ENCODE measurements at places on chromosomes 3 and 15.
A peak's percentile ranks its signal among the peaks of the same experiment; 100 is the strongest.

DNA sequence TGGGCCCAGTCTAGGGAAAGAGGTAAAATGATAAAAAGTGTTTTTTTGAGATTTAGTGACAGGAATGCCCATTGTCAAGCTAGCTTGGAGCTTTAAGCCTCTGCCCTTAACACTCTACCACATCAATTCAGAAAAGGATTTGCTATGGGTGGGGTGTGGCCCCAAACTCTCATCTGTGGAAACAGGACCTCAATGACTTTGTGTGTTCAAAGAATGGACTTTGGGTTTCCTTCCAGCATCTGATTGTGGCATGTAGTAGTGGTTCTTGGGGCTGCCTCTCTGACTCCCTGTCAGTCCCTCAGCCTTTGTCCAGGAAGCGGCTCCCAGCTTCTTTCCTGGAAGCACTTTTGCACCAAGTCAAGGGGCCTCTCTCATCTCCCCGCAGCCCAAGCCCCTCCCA, 56.1 kb downstream of the CCNL1 start:
- DNase-seq: no peak

DNA sequence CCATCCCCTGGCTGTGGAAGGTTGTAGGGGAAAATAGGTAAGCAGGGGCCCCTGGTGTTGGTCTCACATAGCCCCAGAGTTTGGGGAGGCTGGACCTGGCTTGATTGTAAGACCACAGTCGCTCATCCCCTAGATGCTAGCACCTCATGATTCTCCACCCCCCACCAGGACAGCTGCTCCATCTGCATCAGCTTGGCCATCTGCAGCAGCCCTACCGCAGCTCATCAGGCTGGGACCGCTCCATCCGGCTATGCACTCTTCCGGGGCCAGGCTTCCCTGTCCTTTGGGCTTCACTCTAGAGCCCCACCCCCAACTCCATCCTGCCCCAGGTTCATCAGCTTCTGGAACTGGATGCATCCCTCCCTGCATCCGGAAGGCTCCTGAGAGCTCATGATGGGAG, 12.6 kb downstream of the SCN5A start:
- no peak for DNase-seq

GRCh38 chr3:184255291-184256039, 5.9 kb downstream of the CAMK2N2 start:
- peak; percentile 30 for DNase-seq

GRCh38 chr3:166052440-166052839, 215.2 kb upstream of the BCHE start:
- DNase-seq: no peak

GRCh38 chr15:52797625-52798501, 7.7 kb upstream of the ONECUT1 start:
- no peak for DNase-seq

DNA sequence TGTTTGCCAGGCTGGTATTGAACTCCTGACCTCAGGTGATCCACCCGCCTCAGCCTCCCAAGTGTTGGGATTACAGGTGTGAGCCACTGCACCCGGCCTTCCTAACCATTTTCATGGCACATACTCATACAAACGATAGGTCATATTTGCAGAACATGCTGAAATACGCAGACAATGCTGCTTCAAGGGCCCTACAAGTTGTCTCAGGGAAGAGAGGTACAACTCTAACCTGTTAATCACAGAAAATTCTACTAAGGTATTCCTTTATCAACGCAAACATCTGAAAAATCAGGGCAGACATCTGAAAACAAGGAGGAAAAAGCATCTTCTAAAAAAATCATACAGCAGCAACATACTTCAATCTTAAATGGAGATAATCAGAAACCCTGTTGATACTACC, 39.9 kb downstream of the RAF1 start:
- DNase-seq: no peak

- DNase-seq: no peak
Observed at GRCh38 chr15:101244036-101244781, 7.6 kb downstream of the CHSY1 start.

DNA sequence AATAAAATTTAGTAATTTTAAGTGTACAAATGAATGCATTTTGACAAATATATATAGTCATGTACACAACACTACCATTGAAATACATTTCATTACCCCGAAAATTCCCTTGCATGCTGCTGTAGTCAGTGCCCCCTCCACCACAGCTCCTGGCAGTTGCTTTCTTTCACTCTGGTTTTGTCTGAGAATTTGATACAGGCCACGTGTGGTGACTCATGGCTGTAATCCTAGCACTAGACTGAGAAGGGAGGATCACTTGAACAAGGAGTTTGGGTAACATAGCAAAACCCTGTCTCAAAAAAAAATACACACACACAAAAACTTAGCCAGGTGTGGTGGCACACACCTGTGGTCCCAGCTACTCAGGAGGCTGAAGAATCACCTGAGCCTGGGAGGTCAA, 65.4 kb downstream of the TFRC start:
- no peak for DNase-seq

DNA sequence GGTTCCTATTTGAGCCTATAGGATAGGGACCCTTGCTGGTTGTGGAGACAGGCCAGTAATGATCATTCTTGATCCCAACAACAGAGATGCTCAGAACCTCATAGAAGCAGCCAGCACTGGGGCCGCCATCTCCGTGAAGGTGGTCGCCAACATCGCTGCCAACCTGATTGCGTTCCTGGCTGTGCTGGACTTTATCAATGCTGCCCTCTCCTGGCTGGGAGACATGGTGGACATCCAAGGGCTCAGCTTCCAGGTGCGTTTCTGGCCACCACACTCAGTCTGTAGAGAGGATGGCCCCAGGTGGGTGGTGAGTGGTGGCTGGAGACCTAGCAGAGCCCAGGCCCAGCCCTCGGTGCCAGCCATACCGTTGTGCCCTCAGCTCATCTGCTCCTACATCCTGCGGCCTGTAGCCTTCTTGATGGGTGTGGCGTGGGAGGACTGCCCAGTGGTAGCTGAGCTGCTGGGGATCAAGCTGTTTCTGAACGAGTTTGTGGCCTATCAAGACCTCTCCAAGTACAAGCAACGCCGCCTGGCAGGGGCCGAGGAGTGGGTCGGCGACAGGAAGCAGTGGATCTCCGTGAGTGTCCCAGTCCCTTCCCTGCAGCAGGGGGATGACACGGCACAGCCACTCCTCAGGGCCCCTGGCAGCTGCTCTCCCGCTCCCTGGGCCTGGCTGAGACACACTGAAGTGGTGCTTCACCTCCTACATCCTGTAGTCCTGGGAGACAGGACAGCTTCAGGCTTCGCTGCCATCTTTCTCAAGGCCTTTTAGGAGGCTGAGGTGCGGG, 46.5 kb upstream of the PDE8A start:
- DNase-seq: no peak

GRCh38 chr15:32959077-32959476, 235.4 kb downstream of the FMN1 start:
- no peak for DNase-seq

- DNase-seq: no peak
Observed at GRCh38 chr3:58528629-58529028, 8.4 kb downstream of the ACOX2 start.

GRCh38 chr15:28932361-28932760, 46.6 kb downstream of the APBA2 start:
- peak; percentile 55 for DNase-seq

DNA sequence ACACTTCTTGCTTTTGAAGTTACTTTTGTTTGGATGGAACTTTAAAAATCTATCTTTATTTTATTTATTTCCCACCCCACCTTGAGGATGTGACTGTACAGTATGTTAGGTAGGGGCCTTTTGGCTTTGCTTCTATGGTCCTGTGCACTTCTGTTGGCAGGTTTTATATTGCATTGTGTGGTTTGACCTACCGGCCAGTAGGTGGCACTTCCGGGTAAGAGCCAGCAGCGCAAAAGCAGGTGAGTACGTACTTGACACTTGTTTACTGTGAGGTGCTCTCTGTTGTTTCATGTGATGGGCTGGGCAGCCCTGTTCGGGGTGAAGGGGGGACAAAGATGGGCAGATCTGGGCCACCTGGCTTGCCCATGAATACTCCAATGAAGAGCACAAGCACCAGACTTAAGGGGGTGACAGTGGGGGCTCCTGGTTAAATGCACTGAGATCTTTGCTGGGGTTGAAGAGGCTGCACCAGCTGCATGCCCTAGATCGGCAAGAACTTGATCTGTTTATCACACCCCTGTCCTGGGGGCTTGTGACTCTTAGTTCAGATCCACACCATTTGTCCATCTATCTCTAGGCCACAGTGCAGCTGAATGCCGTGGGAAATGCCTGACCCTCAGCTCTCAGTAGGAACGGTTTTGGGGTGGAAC, 131.6 kb downstream of the NLGN1 start:
- DNase-seq: no peak

DNA sequence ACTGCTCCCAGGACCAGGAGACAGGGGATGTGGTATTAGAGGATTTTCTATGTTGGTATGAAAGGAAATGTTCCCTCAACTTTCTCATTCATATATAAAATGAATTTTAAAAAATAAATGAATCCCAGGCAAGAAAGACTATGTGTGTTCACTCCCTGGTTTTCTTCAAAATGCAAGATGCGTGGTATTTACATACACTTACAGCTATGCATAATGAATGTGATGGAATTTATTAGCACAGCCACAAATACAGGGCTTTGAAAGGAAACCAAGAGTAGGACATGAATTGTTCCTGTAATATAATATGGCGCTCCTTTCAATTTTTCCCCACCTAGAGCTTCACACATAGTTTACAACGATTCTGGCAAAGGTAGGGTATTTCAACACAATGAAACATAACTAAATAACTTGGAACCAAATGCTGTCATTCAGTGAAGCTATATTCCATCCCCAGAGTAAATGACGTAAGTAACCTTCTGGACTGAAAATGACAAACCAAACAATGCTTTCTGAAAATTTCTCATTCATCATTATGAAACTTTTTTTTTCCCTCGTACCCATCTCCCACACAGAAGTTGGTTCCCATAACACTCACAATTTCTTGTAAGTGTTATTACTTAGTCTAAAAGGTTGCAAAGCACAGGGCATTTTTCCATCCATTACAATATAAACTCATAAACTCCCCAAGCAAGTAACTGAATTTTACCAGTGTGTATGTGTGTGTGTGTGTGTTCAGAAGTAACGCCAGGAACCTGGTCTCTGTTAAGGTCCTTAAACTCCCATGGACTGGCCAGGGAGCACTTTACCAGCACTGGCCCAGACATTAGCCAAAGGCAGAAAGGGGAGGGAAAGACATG, 41.8 kb downstream of the CBLB start:
- no peak for DNase-seq

DNA sequence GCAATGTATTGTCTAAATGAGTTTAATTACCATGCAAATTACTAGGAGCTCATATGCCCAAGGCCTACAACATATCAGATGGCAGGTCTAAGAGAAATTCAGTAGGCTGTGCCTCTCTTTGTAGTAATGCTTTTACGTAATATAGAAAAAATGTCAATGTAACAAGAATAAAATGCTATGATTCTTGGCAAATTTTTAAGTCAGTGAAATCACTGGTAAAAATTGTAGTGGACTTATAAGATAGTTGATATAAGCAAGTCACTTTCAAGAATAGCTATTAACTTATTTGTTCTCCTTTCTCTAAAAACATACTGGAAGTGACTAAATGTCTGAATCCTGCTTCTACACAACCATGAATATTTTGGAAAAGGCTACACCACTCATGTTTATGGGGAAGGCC, 707.8 kb downstream of the TUSC7 start:
- no peak for DNase-seq

- no peak for DNase-seq
Observed at GRCh38 chr15:98232761-98233160, 272.3 kb downstream of the ARRDC4 start.

DNA sequence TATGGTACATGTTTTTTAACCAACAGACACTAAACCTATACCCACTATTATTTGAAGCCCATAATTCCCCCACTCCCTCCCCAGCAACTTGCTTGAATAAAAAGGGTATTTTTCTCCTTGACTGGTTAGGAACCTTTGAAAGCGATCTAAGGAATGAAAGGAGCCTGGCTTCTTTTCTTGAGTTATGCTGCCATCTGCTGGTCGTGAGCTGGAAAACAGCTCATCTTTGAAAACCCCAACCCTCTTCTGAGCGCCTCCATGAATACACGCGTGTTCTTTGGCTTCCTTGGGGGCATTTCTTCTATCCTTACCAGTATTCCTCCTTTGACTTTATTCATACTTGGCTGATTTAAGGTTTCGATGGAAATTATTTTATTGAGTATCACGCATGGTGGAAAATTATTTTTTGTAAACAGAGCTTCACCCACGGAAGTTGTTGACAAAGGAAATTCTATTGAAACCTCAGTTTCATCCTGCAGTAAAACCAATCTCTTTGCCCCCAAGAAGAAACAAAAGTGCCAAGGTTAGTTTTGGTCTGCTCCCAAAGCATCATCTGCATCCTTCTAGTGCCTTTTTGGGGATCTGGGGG, 171.6 kb downstream of the SV2B start:
- DNase-seq: no peak

- DNase-seq: no peak
Observed at GRCh38 chr15:62440362-62441105, 275.4 kb upstream of the C2CD4B start.

DNA sequence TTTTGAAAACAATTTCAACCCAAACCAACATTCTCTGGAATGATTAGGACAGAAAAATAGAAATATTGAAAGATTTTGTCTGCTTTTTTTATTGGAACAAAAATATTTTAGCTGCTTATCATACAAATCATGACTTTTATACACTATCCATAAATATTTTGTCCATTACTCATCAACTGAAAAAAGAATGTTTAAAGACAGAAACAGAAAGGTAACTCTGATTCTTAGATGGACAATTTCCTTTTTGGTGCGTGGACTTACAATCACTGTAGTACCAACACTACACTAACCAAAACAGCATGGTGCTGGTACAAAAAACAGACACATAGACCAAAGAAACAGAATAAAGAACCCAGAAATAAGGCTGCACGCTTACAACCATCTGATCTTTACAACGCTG, 582.8 kb upstream of the CCDC54 start:
- DNase-seq: no peak

DNA sequence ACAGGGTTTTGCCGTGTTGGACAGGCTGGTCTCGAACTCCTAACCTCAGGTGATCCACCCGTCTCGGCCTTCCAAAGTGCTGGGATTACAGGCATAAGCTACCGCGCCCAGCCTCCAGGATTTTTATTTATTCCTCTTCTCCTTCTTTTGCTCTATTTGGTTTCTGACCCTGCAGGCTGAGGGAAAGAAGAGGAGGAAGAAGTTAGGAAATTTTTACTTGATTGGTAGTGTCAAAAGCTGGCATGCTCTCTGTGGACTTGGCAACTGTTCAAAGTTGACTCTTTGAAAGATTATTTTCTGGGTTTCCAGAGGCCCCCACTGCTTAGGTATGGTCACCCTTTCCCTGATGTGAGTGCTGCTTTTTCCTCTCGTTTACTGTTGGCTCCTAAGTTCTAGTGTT, 372.2 kb downstream of the DIPK2A start:
- DNase-seq: no peak

All from posterior vena cava (tissue), 2 donors.